GM04503 (cell line): ENCODE measurements at places on chromosomes 2 and 18.

- peak; percentile 73 for DNase-seq
Observed at GRCh38 chr2:195563857-195564512, 93.0 kb upstream of the SLC39A10 start.

GRCh38 chr18:22467760-22468553 is 50.2 kb upstream of the CTAGE1 start:
- DNase-seq, result peak; percentile 80

- no peak for DNase-seq
Observed at GRCh38 chr2:124763611-124764010, 738.5 kb downstream of the CNTNAP5 start.

DNA sequence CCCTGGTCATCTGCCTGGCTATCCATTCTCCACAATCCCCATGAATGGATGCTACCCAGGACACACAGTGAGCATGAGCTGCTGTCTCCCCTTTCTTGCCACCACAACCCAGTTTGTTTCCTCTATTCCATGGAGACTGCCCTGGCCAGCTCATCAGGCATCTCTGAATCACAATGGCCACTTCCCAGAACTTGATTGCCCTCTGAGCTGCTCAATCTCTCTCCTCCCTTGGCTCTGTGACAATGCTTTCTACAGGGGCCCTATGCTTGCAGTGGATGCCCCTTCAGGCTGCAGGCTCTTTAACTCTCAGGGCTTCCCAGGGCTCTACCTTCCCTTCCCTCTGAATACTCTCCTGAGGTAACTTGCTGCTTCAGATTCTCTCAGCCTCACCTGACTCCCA is 14.4 kb upstream of the SLC4A5 start:
- DNase-seq, result no peak

DNA sequence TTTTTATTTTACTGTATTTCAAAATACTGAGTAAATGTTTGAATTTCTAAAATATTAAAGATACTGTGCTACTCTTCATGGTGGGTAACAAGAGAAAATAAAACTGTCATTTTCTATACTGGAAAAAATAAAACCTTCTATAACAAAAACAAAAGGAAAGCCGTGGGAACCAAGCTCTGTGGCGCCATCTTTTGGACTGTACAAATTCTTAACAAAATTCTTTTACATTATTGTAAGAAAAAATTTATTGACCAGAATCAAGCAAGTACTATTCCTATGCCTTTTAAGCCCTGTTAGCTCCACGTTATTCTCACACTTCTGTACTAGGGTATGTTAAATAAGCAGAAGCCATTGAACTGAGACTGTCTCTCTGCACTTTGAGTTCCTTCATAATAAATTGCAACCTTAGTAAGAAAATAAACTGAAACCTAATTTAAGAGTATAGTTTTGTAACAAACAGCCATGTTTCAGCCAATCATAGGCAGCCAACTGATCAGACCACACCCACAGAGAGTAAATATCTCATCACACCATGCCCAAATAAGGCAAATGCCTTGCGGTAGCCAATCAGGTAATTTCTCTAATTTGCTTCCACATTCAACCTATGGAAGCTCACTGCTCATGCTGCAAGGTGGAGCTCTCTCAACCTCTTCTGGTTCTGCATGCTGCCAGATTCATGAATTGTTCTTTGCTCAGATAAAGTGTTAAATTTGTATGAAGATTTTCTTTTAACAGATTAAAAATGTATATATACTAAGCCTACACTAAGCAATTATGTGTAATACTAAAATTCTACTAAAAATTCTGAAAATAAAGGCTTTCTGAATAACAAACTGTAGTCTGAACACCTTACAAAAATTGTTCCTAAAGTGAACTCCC is 42.2 kb downstream of the HIBCH start:
- no peak for DNase-seq

GRCh38 chr2:233068762-233069418 is 8.7 kb downstream of the INPP5D start:
- DNase-seq, result no peak

DNA sequence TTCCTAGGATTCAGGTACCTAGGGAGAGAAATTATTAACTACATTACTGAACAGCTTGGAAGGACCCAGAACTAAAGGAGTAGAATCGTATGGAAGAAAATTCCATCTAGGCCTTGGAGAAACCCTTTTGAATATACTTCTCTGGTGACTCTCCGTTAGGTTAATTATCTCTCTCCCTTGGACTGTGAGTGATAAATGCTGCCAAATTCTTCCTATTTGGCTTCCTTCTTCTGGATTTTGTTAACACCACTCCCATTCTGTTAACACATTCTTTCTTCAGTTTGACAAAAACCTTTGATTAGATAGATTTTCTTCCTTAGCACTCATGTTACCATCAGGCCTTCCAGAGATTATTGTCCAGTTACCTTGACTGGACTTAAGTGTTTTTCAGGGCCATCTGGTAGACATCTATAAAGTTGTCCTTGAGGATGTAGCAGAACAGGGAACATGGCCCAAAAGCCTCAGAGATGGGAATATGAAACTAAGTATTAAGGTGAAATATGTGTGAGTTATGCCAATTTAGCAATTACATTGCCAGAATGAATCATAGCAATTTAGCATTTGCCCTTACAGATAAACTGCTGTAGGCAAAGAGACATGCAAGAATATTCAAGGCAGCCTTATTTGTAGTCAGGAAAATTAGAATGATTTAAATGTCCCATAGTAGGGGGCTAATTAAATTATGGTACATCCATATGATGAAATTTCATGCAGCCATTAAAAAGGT is 6.7 kb downstream of the CYP27A1 start:
- DNase-seq, result no peak

GRCh38 chr2:200056105-200056504 is 100.7 kb downstream of the MAIP1 start:
- no peak for DNase-seq

DNA sequence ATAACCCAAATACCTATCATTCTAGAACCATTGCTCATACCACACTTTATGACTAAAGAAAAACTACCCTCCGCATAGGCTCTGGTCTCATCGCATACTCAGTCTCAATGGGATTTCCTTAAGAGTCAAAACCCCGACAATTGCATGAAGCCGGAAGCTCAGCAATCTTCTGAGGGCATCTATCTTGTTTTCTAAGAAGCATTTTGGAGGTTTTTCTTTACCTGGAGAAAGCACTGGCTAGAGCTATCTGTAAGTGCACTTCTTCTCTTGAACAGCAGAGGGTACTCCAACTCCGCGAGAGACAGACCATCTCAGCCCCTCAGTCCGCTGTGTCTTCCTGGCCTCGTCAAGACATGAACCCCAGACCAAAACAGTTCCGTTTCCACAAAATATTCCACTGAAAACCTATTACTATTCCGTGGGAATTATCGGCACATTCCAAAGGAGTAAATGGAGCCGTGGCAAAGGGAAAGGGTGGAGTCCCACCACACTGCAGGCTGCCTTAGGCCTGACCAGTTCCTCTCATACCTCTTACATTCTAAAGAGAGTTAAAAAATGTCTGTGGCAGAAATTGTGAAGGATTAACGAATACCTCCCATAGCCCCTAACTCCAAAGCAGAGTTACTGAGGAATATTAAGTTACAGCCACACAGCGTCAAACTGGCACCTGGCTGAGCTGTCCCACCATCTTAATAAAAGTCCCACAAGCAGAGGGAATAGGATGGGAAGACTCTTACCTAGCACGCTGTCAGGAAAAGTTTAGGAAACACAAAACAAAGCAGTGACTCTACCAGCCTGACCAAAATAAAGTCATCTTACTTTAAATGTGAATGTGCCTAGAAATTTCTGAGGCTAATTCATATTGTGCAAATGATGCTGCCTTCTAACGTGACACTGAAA is 325.6 kb upstream of the VRK2 start:
- peak; percentile 23 for DNase-seq

DNA sequence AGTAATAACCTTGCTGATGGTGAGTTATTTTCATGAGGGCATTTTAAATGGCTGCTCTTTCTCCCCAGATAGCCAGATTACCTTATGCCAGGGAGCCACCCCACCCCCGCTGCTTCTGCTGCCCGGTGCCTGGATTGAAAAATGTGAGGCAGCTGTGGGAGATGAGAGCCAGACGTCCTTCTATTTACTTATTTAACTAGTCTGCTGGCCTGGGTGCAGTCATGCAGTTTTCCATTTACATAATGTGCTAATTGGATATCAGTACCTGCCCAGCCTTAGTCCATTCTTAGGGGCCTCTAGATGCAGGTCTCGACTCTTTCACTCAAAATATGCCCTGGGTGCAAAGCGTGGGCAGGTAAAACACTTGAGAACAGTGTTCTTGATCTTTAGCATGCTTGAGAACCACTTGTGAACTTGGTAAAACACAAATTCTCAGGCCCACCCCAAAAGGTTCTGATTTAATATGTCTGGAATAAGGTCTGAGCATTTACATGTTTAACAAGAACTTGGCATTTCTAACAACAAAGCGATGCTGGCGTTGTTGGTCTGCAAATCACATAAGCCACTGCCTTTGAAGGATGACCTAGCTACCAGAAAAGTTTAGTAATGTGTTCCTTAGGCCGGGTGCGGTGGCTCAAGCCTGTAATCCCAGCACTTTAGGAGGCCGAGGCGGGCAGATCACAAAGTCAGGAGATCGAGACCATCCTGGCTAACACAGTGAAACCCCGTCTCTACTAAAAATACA is 154.3 kb downstream of the NRP2 start:
- DNase-seq, result no peak

DNA sequence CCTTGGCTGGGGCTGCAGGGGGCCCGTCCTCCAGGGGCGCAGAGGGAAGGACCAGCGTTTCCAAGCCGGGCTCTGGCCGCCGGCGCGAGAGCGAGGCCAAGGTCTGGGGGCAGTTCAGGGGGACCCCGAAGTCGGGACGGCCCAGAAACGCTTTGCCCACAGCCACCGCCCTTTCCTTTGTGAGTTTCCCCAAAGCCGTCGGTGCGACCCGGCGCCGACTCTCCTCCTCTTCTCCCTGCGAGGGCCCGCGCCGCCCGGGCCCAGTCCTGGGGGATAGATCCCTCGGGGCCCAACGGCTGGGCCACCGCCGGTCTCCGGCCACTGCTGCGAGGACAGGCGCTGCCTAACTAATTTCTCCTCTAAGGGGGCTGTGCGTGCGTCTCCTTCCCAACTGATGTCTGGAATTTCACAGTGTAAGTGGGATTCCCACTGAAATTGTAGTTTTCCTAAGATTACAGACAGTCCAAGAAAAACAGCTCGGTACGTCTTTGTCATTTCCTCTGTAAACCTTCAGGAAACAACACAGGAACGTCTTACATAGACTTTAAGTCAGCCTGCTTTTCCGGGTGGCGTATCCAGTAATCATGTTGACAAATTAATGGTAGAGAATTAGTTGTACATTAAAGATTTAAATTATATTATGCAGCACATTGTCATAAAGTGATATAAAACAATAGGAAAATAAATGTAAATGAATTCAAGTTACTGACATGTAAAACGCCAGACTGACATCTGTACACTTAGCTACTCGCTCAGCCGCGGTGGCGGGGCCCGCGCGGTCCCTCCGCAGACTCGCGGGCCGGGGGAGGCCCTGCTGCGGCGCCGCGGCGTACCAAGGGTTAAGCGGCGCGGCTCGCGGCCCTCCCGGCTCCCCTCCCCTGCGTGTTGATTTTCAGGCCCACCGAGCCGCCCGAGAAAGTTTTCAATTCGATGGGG is 139.4 kb upstream of the SIX3 start:
- no peak for DNase-seq
